ENCODE measurements at places on chromosomes 7 and 10.

DNA sequence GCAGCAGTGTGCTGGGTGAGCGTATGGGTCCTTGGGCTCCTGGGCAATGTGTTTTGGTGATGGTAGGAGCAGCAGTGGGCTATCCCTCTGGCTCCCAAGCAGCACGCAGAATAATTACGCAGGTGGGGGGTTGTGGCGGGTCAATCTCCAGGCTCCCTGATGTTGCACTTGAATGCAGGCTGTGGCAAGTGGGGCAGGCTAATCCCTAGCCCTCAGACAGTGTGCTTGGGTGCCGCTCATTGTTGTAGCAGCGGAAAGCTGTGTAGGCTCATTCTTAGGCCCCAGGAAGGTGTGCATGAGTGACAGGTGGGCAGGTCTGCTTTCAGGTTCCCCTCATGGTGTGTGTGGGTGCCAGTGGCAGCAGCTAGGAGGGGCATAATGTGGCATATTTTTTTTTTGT, 44.1 kb downstream of the LOXL4 start:
- no peak for DNase-seq

- DNase-seq, result peak; percentile 96
Observed at GRCh38 chr10:52216852-52217251, 97.2 kb upstream of the DKK1 start.

- DNase-seq, result no peak
Observed at GRCh38 chr7:108697254-108697653, 127.6 kb downstream of the DNAJB9 start.

GRCh38 chr7:17132726-17133125, 165.7 kb upstream of the AHR start:
- no peak for DNase-seq

DNA sequence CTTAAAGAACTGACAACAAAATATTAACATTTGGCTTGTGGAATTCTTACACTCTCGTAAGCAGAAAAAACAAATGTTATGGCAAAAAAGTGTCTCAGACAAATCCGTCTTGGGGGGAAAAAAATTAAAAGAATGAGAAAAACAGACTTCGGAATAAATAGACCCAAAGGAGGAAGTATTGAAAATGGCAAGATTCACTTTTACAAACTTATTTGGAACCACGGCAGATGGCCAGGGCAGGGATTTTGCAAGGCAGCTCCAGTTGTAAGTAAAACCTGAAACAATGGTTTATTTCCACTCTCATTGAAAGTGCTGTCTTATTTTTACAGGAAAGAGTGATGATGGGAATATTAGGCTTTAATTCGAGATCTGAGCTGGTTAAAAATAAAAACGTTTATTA, 1.5 kb upstream of the ZNF438 start:
- no peak for DNase-seq

DNA sequence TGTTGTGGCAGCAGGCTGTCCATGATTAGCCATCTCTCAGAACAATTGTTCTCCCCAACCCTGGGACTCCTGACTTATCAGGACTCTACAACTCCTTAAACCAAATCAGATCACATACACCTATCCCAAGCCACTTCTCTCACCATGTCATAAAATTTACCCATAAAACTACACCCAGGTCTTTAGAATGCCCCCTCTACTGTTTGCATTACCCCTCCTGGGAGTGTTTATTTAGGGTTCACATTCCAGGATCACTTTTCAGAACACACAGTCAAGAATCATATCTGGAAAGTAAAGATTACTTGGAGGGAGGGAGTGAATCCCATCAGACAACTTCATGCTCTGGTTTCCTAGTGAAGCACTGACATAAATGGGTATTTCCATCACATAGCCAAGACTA, 7.1 kb downstream of the ASAH2 start:
- DNase-seq, result no peak

DNA sequence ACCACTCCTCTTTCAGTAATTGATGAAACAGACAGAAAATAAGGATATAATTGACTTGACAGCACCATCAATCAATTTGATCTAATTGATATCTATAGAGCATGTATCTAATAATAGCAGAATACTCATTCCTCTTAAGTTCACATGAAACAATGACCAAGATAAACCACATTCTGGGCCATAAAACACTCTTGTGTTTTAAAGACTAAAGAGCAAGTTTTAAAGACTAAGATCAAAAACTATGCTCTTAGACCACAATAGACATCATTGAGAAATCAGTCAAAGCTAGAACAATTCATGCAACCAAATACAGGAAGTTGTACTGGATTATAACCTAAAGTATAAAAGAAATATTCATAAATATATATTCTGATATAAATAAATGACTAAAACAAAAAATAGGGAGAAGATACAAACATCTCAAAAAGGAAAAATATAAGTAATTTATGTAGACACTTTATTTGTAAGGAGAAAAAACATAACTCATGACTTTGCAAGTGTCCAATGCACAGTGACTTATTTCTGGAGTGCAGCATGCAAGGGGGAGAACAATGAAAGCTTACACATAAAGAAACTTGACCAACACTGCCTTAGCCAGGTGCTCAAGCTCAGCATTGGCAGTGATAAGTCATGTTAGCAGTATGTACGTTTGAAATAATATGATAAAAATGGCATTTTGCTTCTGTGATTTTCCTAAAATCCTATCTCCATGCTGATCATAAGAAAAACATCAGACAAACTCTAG, 312.7 kb upstream of the IGFBP3 start:
- no peak for DNase-seq

DNA sequence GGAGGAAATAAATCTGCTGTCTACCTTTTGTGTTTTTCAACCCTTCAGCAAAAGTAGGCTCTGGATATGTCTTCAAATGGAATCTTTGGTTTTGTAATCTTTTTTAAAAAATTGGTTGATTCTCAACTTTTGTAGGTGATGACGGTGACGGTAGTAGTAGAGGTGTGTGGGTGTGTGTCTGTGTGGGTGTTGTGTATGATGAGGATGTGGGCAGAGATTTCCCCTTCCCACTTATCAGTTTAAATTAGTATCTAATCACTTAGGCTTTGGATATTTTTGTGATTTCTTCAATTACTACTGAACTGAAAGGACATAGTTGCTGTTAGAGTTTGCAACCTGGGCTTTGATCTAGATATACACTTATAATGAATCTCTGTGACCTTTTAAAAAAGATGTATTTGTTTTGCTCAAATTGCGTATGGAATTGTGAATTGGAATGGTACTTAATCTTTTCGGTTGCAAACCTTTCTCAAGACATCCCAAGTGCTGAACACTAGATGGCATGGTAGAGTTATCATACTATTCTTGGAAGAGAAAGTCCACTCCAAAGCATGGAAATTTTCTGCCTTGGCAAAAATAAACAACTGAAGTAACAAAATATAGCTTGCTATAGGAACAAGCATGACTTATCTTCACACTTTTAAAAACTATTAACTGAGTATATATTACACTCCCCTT, 51.9 kb upstream of the A1CF start:
- peak; percentile 41 for DNase-seq

DNA sequence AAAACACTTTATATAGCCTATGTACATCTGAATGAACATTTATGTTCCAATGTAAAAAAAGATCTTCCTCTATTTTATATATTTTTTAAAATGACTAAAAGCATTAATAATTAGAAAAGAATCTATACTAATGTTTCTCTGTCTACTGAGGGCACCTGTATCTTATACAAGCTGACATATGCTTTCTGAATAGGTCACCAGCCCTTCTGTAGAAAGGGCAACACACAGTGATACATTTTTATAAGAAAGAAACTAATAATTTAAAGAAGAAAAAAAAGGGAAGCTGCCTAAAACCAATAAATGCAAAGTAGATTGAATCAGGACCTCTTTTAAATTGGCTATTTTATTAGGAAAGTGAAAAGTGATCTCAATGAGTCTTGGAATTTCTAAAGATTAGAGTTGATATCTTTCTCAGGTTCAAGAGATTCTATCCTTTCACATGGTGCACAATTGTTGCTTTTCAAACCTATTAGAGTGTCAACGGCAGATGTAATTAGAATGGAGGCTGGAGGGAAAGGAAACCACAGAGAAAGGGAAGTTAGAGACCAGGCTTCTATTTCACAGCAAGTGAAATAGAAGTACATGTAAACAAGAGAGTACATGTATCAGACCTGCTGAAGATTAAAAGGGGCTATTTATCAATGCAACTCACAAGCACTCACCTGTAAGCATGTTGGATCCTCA, 6.3 kb downstream of the MTPN start:
- DNase-seq, result no peak

GRCh38 chr7:141920281-141920680, 4.1 kb downstream of the OR9A4 start:
- no peak for DNase-seq

- DNase-seq, result no peak
Observed at GRCh38 chr10:42755028-42755451, 27.6 kb upstream of the BMS1 start.

GRCh38 chr10:63236113-63236935, 103.2 kb downstream of the NRBF2 start:
- DNase-seq, result peak; percentile 87

GRCh38 chr7:44969701-44970522, 8.9 kb downstream of the MYO1G start:
- DNase-seq, result no peak

DNA sequence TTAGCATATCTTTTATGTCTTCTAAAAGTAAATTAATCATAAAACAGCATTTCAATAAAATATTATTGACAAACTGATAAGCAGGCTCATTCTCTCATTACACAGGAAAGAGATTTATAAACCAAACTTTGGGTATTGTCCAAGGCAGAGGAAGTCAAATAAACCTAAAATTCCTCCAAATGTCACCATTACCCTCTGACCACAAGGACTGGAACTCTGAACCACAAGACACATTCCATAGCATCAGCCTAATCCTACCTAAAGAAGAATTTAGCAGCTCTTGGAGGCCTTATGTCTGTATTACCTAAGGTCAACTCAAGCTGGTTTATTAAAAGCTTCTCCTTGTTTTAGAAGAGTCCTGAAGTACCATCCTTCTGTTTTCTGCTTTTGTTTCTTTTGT, 82.4 kb upstream of the SLC13A1 start:
- DNase-seq, result no peak

DNA sequence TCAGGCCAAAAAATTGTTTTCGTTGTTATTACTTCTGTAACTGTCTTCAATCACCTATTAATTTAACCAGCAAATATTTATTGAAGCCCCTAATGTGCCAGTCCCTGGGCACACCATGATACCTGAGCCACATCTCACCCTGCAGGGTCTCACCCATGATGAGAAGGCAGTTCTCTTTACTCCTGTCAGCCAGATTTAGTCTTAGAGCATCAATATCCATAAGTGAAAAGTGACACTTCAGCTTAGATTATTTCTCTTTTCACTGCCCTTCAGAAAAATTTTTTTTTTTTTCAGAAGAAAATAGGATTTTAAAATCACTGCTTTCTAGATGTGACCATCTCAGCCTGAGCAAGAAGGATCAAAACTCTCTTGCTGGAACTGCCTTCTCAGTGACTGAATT, 258.6 kb upstream of the NFE2L3 start:
- DNase-seq, result no peak

GRCh38 chr7:151896086-151896485, 19.2 kb upstream of the PRKAG2 start:
- no peak for DNase-seq

DNA sequence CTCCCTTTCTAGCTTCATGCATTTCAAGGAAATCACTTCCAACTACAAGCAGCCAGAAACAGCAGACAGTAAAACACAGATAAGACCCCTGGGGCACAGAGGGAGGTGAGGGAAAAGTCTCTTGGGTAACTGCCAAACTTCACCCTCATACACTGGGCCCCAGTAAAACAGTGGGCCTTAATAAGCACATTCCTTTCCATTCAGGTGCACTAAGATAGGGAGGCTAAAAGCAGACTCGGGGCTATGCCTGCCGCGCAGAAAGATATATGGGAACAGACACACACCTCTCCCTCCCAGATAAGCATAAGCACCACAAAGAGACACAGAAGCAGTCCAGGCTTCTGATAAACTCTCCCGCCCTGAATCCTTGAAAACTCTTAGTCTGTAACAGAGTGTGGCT, 117.0 kb downstream of the TYW1B start:
- no peak for DNase-seq

DNA sequence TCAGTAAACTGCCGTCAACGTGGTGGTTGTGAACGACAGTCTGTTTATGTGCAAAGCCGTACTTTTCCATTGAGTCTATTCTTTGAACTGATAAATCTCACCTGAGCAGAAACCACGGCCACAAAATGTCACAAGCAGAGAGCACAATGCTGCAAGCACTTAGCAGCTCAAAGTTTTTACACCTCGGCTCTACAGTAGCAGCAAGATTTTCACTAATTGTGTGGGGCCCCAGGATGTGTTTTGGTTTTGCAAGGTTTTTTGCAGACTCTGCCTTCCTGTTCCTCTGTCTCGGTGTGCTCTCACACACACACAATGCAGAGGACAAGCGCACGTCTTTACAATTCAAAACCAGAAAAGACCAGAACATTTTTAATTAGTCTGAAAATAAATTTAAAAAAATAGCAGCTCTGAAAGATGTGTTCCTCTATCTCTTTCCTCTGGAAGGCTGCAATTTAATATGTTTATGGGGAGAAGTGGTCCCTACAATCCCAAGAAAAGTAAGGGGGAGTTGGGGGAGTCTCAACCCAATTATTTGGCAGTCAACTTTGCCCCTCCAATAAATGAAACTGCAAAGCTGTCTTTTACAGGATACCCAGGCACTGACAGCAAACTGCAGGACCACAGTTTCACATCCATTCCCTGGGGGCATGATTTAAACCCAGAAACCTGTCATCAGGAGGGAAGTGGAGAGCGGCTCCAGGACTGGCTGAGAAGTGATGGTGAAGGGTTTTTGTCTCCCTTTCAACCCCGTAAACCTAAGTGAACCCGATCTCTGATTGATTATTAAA, 73.8 kb upstream of the SFMBT2 start:
- DNase-seq, result no peak

DNA sequence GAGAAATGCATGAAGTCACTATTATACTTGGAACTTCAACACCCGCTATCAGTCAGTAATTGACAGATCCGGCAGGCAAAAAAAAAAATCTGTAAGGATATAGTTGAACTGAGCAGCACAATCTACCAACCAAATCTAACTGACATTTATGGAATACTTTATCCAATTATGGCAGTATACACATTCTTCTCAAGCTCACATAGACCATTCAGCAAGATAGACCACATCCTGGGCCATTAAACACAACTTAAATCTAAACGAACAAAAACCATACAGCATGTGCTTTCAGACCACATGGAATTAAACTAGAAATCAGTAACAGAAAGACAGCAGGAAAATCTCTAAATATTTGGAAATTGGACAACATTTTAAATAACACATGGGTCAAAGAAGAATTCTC, 112.7 kb downstream of the MPP7 start:
- no peak for DNase-seq

- DNase-seq, result no peak
Observed at GRCh38 chr7:98286701-98287485, 5.4 kb downstream of the BRI3 start.

- no peak for DNase-seq
Observed at GRCh38 chr7:140604760-140605159, 35.9 kb downstream of the DENND2A start.

- DNase-seq, result no peak
Observed at GRCh38 chr10:13106387-13107045, 6.6 kb downstream of the OPTN start.
